ENCODE measurements at places on chromosomes 6 and 20. TPM values are rescaled to one million over a fixed set of nuclear protein-coding genes. Genes with fewer than 3 reads are reported as not detected.

Gene HLA-DOA
- total RNA-seq = 4.3 TPM

Gene SOX18
- total RNA-seq = 8.4 TPM

Gene SOBP
- 0.67 TPM for total RNA-seq

Gene POM121L2
- total RNA-seq = 0.13 TPM

Gene ABHD16B
- total RNA-seq = not detected

Gene ZNF341
- total RNA-seq = 6.1 TPM

Gene TMEM217
- 0.62 TPM for total RNA-seq

Gene SLC9A8
- 11.1 TPM for total RNA-seq

Gene SLC22A2
- total RNA-seq = not detected

Gene MPIG6B
- total RNA-seq = 0.57 TPM

Gene SLPI
- total RNA-seq = 109 TPM

Gene C20orf173
- not detected for total RNA-seq

Gene CCDC170
- 0.77 TPM for total RNA-seq

Gene FAM209B
- total RNA-seq = 0.37 TPM

Gene GABRR1
- 0.21 TPM for total RNA-seq

Gene ARMH2
- total RNA-seq = not detected

Gene DEFB132
- total RNA-seq = not detected

Gene MTRF1L
- 20.2 TPM for total RNA-seq

Gene SPATS1
- not detected for total RNA-seq

Gene TGM3
- total RNA-seq = 0.27 TPM

Gene CAP2
- total RNA-seq = 10.4 TPM

Data from colonic mucosa (tissue), 4 donors.